Umbilical cord (tissue), 2 donors: ENCODE measurements at places on chromosomes 16 and 17.

DNA sequence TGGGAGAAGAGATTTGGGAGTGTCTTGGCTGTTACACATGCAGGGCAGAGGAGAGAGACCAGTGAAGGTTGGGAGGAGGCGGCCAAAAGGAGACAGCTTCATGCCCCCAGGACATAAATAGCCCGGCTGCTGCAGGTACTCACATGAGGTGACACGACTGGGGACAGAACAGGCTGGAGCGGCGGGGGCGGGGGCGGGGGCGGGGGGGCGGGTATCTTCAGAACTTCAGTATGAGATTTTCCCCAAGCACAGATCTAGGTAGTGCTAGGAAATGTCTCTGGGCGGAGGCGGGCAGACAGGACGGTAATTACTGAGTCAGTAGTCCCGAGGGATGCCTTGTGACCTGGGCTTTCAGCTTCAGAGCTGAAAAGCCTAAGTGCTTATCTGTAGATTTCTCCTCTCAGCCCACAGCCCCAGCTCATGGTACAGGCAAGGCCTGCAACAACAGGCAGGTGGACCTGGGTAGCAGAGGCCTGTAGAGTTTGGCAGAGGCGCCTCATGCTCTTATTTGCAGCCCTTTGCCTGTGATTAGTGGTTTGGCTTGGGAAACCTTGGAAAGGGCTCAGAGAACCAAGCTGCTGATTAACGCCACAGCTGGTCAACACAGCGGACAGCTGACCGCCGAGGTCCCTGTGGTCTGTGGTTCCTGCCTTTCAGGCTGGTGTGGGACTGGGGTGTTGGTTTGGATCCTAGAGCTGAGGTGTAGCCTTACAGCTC lies 24.5 kb downstream of the UNK start:
- no peak for DNase-seq

GRCh38 chr16:5789033-5789432 lies 691.4 kb upstream of the EEF2KMT start:
- DNase-seq = no peak

- no peak for DNase-seq
These were observed 108.3 kb upstream of the CREBBP start for GRCh38 chr16:3988824-3989223.

- DNase-seq = no peak
These were observed 115.1 kb upstream of the ZKSCAN2 start for GRCh38 chr16:25372716-25373115.

DNA sequence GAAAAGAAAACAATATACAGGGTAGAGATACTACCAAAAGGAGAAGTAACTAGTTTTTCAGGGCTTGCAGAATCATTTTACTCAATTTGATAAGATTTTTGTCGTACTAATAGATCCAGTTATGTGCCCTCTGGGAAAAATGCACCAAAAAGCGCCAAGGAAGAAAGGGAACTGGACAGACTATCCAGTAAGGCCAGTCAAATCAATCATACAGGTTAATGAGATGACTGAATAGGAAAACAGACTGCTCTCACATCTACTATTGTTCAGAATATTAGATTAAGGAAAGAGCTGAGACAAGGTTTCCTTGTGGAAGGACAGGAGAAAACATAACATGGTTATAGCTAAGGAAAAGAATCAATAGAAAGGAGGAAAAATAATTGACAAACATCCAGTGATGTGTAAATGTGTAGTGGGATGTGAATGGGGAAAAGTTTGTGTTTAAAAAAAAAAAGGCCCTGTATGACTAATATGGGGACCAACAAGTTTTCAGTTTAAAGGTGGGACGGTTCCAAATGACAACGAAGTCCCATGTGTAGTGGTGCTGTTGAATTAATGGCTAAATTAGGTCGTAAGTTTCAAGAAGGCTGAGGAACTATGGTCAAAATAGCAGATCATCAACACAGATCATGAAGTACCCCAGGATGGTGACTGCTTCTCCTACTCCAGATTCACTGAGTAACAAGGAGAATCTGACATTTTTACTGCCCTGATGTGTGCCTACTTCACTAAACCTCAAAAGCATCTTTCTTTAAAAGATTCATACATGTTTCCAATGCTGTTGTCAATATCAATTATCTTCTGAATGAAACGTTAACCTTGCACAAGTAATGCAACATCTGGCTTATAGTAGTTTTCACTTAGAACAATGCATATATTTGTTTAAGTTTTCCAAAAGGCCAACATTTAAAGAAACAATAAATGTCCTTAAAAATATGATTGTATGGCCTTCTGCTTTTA lies 40.7 kb downstream of the BRIP1 start:
- DNase-seq = no peak

GRCh38 chr17:42873315-42873714 lies 22.3 kb downstream of the AOC3 start:
- DNase-seq = no peak

DNA sequence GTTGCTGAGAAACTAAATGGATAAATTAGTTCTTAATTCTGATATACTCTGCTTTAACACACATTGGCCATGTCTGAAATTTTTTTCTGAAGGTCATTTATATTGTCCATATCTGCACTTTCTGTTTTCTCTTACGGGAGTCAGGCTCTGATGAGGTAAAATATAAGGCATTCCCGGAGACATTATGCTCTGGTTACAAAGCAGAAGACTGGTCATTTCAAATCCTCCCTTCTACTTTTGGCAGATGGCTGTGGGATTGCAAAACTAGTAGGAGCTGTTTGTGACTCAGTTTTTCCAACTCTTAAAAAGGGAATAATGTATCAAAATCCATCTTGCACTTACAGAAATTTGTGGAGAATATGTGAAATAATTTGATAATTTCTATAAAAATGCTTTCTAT lies 92.2 kb upstream of the CPHXL start:
- peak; percentile 56 for DNase-seq

- peak; percentile 71 for DNase-seq
These were observed 305.2 kb downstream of the SEC14L1 start for GRCh38 chr17:77445760-77446532.

- no peak for DNase-seq
These were observed 11.5 kb downstream of the CENPN start for GRCh38 chr16:81018496-81018895.

DNA sequence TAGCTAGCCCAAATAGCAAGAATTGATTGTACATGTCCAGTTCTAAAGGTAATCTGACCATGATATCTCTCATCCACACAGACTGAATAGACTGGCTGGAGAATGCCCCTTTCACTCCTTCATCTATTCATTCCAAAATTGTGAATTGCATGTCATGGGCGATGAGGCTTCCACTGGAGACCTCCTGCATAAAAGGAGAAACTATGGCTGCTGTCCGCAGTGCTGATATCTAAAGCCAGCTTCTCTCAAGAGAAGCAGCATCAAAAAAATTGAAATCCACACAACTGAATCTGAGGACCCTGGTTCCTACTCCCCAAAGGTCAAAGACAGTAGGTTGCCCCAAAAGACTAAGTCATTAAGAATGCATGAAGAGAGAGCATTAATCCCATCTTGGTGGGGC lies 7.9 kb upstream of the SCNN1G start:
- DNase-seq = no peak

- peak; percentile 86 for DNase-seq
These were observed 410.6 kb downstream of the ZFHX3 start for GRCh38 chr16:72637306-72637705.

GRCh38 chr16:49493836-49494235 lies 120.2 kb downstream of the C16orf78 start:
- no peak for DNase-seq

- DNase-seq = no peak
These were observed 339.0 kb downstream of the CDH13 start for GRCh38 chr16:82965808-82966207.

DNA sequence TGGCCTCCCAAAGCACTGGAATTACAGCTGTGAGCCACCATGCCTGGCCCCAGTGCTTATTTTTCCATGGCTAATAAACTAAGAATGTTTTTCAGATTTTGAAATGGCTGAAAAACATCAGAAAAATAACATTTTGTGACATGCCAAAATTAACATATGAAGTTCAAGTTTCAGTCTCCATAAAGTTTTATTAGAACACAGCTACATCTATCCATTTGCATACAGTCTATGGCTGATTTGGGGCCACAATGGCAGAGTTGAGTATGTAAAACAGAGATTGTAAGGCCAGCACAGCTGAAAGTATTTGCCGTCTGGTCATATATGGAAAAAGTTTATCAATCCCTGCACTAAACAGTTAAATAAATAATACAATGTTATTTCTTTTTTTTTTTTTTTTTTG lies 13.8 kb upstream of the NDUFAB1 start:
- no peak for DNase-seq

DNA sequence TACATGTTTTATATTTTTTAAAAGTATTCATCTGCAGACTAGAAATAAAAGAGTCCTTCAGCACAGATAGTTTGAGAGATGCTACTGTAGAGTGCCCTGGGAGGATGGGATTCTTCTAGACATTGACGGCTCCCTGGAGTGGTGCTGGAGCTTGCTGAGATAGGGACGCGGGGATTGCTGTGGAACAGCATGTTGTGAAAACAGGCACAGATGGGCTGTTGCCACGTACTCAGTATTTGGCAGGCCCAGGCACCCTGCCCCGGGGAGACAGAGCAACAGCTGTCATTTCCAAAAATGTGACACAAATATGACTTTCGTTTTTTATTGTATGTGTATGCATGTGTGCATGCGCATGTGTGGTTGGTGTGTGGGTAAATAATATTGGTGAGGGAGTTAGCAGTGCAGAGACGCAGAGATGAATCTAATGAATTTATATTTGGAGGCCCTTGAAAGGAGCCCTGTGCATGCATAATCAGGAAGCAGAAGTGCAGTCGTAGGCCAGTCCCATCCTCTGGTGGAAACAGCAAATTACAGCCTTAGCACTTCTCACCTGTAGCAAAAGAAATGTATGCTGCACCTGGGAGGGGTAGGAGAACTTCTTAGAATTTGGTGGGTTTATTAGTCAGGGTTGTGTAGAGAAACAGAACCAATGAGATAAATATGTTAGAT lies 6.2 kb upstream of the ABCA8 start:
- DNase-seq = no peak

DNA sequence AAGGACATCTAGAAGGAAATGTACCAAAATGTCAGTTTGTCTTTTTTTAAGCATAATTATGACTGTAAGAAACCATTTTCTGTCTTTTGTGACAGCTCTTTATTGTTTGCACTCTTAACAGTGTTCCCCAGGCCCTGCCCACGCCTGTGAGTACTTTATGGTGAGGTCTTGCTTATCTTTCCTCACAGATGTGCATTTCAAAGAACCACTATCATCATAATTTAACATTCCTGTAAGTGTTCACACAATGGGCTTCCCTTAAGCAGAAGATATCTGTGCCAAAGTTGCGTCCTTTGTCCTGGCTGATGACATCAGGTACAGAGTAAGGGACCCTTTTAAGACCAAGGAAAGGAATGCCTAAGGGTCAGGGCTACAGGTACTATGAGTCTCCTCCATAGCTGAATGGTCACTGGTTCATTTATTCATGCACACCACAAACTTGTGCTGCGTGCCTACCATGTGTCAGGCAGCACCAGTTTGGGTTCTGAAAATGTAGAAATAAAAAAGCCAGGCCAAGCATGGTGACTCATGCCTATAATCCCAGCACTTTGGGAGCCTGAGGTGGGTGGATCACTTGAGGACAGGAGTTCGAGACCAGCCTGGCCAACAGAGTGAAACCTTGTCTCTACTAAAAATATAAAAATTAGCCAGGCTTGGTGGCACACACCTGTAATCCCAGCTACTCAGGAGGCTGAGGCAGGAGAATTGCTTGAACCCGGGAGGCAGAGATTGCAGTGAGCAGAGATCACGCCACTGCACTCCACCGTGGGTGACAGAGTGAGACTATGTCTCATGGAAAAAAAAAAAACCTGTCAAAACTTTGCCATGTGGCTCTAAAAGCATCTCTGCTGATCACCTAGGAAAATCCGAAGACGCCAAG lies 55.4 kb upstream of the NLK start:
- DNase-seq = no peak

- DNase-seq = peak; percentile 96
These were observed 15.8 kb downstream of the SLC7A5 start for GRCh38 chr16:87853411-87854052.

- DNase-seq = peak; percentile 71
These were observed 5.3 kb downstream of the RNF166 start for GRCh38 chr16:88700636-88701482.

- DNase-seq = no peak
These were observed 46.8 kb upstream of the BCAR1 start for GRCh38 chr16:75298267-75298666.

GRCh38 chr16:56988161-56988947 lies 1.0 kb upstream of the NLRC5 start:
- DNase-seq = no peak

DNA sequence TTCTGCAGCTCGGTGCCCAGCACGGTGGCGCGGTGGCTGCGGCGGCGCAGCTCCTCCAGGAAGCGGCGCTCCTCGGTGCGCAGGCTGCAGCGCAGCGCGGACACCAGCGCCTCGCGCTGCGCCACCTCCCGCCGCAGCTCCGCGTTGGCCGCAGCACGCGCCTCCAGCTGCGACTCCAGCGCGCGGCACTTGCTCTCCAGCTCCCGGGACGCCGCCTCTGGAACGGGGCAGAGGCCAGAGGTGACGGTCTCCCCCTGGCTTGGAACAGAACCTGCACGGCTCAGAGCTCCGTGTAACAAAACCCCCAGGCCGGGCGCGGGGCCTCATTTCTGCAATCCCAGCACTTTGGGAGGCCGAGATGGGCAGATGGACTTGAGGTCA lies 13.2 kb upstream of the CLUH start:
- DNase-seq = no peak

DNA sequence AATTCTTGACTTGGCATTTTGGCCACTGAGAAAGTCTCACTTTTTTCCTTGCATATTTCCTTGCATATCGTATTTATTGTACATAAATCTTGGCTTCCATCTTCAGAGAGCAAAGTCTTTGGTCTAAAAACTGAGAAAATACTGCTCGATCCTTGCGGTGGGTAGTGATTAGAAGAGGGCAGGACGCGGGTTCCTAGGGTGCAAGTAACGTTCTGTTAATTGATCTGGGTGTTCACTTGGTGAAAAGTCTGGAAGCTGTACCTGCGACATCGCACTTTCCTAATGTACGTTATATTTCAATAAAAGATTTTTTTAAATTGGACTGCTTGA lies 758 bp upstream of the UBALD2 start:
- no peak for DNase-seq

GRCh38 chr16:85770741-85771140 lies 19.8 kb upstream of the C16orf74 start:
- no peak for DNase-seq

- no peak for DNase-seq
These were observed 2.7 kb upstream of the SLC6A2 start for GRCh38 chr16:55653106-55653505.

DNA sequence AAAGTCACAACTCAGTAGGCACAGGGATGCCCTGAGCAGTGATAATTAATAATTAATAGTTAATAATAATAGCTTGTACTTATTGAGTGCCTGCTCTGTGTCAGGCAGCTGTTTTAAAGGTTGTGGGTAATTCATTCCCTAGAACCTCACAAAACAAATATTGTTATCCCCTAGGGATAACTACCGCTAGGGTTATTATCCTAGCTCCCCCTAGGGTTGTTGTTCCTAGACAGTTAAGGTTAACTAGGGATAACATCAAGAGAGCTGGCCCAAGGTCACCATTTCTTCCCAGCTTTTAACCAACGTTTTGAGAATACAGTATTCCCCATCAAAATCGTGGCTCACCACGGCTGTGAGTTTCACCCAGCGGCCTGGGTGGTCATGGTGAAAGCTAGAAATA lies 180.1 kb downstream of the PRKCB start:
- DNase-seq = no peak
